ENCODE measurements at places on chromosomes 7 and 10.

DNA sequence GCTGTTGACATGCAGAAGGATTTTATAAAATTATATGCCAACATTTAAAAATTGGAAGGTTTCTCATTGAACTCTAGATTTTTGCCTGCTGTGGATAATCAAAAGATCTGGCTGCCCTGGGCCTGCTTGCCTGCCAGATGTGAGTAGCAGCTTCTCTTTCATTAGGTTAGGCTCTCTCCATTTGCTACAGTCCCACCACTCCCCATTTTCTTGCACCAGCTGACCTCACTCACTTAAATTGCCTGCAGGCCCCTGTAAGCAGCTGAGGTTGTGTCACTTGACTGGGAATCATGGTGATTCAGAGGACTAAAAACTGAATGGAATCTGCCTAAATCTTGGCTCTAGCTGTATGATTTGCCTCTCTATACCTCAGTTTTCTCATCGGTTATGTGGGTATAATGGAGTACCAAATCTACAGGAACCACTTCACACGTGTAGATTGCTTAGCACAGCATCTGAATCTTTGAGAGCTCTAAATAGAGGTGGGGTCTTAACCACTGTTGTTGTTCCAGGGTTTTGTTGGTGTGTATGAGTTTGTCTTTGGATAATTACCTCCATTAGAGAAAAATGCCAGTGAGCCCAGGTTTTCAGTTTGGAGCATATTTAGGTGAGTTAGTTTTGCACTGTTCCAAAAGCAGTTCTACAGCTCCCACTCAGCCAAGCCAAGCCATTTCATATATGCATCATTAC, 18.6 kb upstream of the RAPGEF5 start:
- DNase-seq: no peak

- DNase-seq: no peak
Measured at GRCh38 chr10:113442336-113442735, 110.5 kb upstream of the HABP2 start.

GRCh38 chr10:78905957-78906308, 162.8 kb upstream of the ZMIZ1 start:
- no peak for DNase-seq

DNA sequence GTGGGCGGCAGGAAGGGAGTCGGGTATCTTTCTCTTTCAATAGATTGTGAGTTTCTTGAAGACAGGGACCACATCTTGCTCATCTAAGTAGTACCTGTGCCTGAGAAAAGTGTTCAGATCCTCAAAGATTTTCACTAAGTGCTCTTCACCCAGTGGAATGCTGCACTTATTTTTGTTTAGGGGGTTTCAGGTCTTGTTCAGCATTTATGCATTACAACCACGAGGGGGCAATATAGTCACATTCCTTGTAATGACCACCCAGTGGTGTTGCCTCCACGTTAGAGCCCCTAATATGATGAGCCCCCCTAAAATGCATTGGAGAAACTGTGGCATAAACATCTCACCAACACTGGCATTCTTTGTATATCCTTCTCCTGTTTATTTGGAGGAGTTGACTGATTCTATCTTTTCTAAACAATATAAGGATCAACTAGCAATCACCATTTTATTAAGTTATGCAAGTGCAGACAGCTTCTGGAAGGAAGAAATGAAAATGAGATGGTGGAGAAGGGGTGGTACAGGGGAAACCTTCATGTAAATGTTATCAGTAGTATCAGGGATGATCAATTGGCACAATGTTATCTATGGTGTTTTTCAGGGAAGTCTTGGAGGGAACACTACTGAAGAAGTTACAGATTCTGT, 3.1 kb upstream of the PAPSS2 start:
- no peak for DNase-seq
